ENCODE measurements at places on chromosomes 7 and 10. TPM values are rescaled to one million over a fixed set of nuclear protein-coding genes. Genes with fewer than 3 reads are reported as not detected.

GRCh38 chr10:132279873-132280645 is 27.7 kb downstream of the STK32C start:
- peaks cover 38% of the 10 kb centered on the region for H3K4me1 ChIP-seq
- no peak overlapping the region for H3K27ac ChIP-seq
- DNase-seq = no peak
- H3K36me3 ChIP-seq = no peaks in the 10 kb centered on the region
- H3K4me3 ChIP-seq = no peak overlapping the region
- peaks cover 3% of the 10 kb centered on the region for H3K27me3 ChIP-seq

DNA sequence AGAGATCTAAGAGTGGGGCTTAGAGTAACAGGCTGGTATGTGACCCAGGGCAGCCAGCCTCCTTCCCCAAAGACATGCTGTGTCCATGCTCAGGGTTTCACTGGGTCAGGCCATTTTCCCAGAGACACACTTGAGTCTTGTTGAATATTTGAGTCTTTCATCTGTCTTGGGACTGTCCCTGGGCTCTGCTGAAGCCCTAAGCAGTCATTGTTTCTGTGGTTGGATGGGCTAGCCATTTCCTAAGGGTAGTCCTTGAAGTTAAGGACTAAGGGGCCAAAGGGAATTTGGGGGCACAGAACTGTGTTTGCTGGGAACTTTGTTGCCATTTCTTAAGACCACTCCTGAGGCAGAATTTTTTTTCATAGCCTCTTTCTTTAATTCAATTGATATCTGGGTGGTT is 98.4 kb upstream of the SAMD8 start:
- peaks cover 4% of the 10 kb centered on the region for H3K4me1 ChIP-seq
- H3K4me3 ChIP-seq = no peak overlapping the region
- no peak for DNase-seq
- no peaks in the 10 kb centered on the region for H3K27me3 ChIP-seq
- H3K27ac ChIP-seq = no peak overlapping the region

Gene AKR1B15
- total RNA-seq = 0.31 TPM

DNA sequence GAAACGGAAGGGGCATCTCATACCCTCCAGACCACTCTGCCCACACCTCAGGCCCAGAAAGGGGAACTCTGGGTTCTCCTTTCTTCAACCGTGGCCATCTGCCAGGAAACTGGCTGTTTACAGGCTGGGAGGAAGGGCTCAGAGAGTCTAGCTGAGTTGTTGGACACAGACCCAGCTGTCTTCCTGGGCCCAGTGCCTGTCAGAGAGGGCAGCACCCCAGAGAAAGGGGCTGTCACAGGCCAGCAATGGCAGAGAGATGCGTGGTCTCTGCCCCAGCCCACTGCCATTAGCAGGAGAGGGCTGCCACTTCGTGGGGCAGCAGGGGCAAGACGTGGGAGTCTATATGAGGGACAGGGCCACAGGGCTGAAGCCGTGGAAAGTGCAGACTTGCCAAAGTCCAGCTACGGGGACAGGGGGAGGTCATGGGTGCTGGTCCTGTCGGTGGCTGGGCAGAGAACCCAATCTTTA is 11.0 kb downstream of the GRID1 start:
- H3K4me1 ChIP-seq = peaks cover 17% of the 10 kb centered on the region
- DNase-seq = peak; percentile 86
- H3K36me3 ChIP-seq = no peaks in the 10 kb centered on the region
- H3K27ac ChIP-seq = peak overlapping the region; percentile 13
- H3K27me3 ChIP-seq = peaks cover 13% of the 10 kb centered on the region

Gene RSPH10B2
- total RNA-seq = 0.71 TPM
